Activated CD4-positive, CD25-positive, alpha-beta regulatory T cell treated with anti-CD3 and anti-CD28 coated beads, Interleukin-2, amount 50 U/mL, for 16 hours (primary cell): ENCODE measurements at places on chromosomes 5 and 9.

GRCh38 chr5:69467442-69468225, 25.0 kb upstream of the OCLN start:
- DNase-seq: no peak

GRCh38 chr9:13174906-13175639, 104.4 kb downstream of the MPDZ start:
- DNase-seq: no peak

GRCh38 chr5:151810897-151811296, 39.1 kb downstream of the G3BP1 start:
- DNase-seq: no peak

GRCh38 chr9:136326061-136326760, 1.1 kb upstream of the GPSM1 start:
- no peak for DNase-seq

- no peak for DNase-seq
These were observed 199.9 kb downstream of the PCSK5 start for GRCh38 chr9:76090330-76090729.

DNA sequence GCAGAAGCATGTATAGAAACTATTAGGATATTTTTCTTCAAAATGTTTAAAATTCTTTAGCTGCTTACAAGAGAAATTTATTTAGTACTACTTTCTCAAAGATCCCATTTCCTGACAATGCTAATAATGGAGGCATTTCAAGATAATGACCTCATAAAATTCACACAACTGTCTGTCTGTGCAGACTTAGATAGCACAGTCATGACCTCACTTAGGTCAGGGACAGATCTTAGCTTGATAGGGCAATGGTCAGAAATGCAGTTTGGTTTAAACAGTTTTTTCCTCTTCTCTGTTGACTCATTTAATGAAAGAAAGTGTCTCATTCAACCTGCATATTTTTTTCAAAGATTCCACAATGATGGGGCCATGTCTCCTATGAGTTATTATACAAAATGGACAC, 128.4 kb downstream of the GRIA1 start:
- no peak for DNase-seq

GRCh38 chr5:89211836-89212235, 328.9 kb upstream of the MEF2C start:
- DNase-seq: no peak

GRCh38 chr9:20742833-20743232, 58.8 kb downstream of the FOCAD start:
- DNase-seq: no peak

DNA sequence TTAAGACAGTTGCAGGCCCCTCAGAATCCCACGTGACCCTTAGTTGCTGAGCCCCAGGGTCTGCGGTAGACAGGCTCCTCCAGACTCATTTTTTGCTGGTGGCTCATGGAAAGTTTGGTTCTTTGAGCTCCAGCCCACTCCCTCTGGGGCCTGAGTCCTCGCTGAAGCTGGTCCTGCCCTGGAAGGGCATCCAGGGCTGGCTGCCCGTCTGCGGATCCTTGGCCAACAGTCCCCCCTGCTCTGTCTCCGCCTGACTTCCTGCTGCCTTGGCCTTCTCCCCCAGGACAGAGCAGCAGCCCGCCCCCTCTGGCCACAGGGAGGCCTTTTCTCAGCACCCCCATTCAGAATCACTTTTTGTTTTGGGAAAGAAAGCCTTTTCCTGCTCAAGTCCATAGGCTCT, 24.4 kb downstream of the SLC6A7 start:
- DNase-seq: no peak
